Thymus (tissue), 14 donors: ENCODE measurements at places on chromosomes 11 and 22. TPM values are rescaled to one million over a fixed set of nuclear protein-coding genes. Genes with fewer than 3 reads are reported as not detected.

ZDHHC5 gene
- total RNA-seq, result 17.4 TPM

DNA sequence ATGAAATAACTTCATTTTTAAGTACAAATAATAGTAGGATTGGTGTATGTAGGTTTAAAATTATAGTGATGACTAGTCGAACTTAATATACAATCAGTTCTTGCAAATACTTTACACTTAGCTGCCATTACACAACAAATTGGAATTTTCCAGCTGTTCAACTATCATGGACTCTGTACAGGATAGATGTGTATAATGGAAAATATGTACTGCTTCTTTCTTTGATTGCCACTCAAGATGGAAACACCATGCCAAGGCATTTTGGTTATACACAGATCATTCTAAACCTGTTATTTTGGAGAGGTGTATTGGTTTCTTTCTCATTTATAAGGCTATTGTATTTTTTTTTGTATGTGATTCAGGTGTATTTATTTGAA is 24.4 kb upstream of the CRTAM start:
- H3K27ac ChIP-seq, result no peak overlapping the region
- DNase-seq, result no peak
- no peaks in the 10 kb centered on the region for H3K4me1 ChIP-seq

INCENP gene
- 24.7 TPM for total RNA-seq

- H3K4me1 ChIP-seq, result peaks cover 4% of the 10 kb centered on the region
- no peak overlapping the region for H3K27ac ChIP-seq
- no peak for DNase-seq
- H3K4me3 ChIP-seq, result no peak overlapping the region
- H3K36me3 ChIP-seq, result no peaks in the 10 kb centered on the region
Observed at GRCh38 chr11:44729063-44729462, 2.3 kb downstream of the TSPAN18 start.

DNA sequence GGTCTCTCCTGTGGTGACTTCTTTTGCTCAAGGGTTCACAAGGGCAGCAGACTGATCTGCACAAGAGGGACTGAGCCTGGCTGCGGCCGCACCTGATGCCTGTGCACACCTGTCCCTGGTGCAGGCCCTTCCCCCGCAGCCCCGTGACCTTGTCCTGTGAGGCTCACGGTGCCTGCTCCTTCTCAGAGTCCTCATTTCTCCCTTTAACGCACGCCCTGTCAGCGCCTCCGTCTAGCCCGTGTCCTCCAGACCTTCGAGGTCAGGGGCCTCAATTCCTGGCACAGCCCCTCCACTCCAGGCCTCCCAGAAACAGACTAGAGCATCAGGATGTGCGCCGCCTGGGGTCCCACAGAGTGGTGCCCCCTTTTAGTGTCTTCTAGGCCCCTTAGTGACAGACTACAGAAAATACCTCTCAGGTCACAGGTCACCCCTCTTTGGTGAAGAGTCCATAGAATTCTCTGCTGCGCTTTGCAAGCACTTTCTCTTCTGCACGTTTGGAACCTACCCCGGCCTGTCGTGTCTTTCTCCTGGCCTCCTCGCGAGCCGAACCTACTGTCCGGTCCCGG is 1.0 kb upstream of the DRD4 start:
- no peak for DNase-seq
- peaks cover 65% of the 10 kb centered on the region for H3K27me3 ChIP-seq
- H3K4me3 ChIP-seq, result no peak overlapping the region
- H3K27ac ChIP-seq, result no peak overlapping the region
- H3K4me1 ChIP-seq, result peaks cover 8% of the 10 kb centered on the region

MAPK8IP2 gene
- 0.33 TPM for total RNA-seq

GRCh38 chr11:120039039-120039438 is 98.9 kb downstream of the TRIM29 start:
- H3K27ac ChIP-seq, result no peak overlapping the region
- H3K4me3 ChIP-seq, result no peak overlapping the region
- no peak for DNase-seq
- H3K27me3 ChIP-seq, result peaks cover 2% of the 10 kb centered on the region

TLCD5 gene
- 1.1 TPM for total RNA-seq

GRCh38 chr11:29008481-29008880 is 900.3 kb downstream of the METTL15 start:
- no peak overlapping the region for H3K4me3 ChIP-seq
- H3K27ac ChIP-seq, result no peak overlapping the region
- no peaks in the 10 kb centered on the region for H3K36me3 ChIP-seq
- H3K27me3 ChIP-seq, result no peaks in the 10 kb centered on the region

DNA sequence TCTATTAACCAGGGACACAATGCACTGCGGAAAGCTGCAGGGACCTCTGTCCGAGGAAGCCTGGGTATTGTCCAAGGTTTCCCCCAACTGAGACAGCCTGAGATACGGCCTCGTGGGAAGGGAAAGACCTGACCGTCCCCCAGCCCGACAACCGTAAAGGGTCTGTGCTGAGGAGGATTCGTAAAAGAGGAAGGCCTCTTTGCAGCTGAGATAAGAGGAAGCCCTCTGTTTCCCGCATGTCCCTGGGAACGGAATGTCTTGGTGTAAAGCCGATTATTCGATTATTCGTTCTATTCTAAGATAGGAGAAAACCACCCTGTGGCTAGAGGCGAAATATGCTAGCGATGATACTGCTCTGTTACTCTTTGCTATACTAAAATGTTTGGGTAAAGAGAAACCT is 5.2 kb downstream of the BET1L start:
- no peak overlapping the region for H3K4me3 ChIP-seq
- no peak for DNase-seq
- no peaks in the 10 kb centered on the region for H3K27me3 ChIP-seq
- H3K4me1 ChIP-seq, result peaks cover 39% of the 10 kb centered on the region
- peaks cover 28% of the 10 kb centered on the region for H3K36me3 ChIP-seq

- H3K4me3 ChIP-seq, result peak overlapping the region; percentile 48
- no peak for DNase-seq
- peaks cover 55% of the 10 kb centered on the region for H3K27me3 ChIP-seq
- peaks cover 36% of the 10 kb centered on the region for H3K4me1 ChIP-seq
- no peak overlapping the region for H3K27ac ChIP-seq
- no peaks in the 10 kb centered on the region for H3K36me3 ChIP-seq
Observed at GRCh38 chr11:57459164-57460021, 935 bp upstream of the RTN4RL2 start.

TEX12 gene
- 0.09 TPM for total RNA-seq

OR5A1 gene
- total RNA-seq, result not detected

KLHL35 gene
- total RNA-seq, result 0.57 TPM
